Natural killer cell (primary cell): ENCODE measurements at places on chromosomes 13 and 19.

GRCh38 chr13:44283600-44283999 lies 90.0 kb upstream of the SERP2 start:
- no peak for DNase-seq

DNA sequence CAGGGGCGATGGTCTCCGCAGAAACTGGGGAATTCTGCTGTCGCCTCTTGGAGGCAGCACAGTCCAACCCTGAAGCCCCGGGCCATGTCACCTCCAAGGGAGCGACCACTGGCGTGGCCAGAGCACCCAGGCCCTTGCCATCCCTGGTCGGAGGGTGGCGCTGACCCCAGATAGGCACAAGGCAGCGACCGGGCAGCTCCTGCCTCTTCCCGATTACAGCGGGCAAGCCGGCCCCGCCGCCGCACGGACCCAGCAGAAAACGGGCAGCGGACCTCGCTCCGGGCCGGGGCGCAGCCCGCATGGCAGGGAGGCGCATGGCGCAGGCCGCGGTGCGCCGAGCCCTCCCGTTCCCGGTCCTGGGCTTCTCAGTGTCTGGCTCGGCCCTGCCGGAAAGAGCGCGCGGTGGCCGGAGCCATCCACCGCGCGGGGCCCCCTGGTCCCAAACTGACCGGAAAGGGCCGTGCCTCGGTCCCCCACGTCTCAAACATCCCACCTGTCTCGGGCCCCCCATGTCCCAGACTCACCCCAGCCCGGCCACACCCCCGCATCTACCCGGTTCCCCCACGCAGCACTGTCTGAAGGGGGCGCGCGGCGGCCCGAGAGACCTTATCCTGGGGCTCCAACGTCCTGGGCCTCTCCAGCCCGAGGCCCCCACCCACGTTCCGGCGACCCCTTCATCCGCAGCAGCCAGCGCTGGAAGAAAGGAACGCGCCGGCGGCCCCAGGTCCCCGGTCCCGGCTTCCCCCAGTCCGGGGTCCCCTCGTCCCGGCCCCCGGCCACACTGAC lies 727 bp downstream of the CERS1 start:
- DNase-seq = no peak

DNA sequence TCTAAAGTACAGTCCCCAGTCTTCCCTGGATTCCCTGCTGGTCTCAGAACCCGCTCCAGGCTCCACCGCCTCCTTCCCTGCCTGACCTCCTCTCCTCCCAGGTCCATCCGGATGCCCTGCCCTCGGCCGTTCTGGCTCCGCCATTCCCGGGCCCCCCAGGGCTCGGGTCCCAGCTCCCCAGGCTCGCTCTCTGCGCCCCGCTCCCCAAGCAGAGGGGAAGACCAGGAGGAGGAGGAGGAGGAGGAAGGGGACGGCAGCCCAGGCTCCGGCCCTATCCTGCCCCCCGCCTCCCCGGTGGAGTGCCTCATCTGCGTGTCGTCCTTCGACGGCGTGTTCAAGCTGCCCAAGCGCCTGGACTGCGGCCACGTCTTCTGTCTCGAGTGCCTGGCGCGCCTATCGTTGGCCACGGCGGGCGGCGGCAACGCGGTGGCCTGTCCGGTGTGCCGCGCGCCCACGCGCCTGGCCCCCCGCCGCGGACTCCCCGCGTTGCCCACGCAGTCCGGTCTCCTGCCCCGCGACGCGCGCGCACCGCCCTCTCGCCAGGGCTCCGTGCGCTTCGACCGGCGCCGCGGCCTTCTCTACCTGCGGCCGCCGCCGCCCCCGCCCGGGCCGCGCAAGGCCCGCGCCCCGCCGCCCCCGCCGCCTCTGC lies 647 bp downstream of the RNF225 start:
- no peak for DNase-seq

- DNase-seq = no peak
Measured at GRCh38 chr19:47693903-47694302, 19.3 kb upstream of the EHD2 start.

- no peak for DNase-seq
Measured at GRCh38 chr19:30063650-30064347, 121.8 kb downstream of the URI1 start.

DNA sequence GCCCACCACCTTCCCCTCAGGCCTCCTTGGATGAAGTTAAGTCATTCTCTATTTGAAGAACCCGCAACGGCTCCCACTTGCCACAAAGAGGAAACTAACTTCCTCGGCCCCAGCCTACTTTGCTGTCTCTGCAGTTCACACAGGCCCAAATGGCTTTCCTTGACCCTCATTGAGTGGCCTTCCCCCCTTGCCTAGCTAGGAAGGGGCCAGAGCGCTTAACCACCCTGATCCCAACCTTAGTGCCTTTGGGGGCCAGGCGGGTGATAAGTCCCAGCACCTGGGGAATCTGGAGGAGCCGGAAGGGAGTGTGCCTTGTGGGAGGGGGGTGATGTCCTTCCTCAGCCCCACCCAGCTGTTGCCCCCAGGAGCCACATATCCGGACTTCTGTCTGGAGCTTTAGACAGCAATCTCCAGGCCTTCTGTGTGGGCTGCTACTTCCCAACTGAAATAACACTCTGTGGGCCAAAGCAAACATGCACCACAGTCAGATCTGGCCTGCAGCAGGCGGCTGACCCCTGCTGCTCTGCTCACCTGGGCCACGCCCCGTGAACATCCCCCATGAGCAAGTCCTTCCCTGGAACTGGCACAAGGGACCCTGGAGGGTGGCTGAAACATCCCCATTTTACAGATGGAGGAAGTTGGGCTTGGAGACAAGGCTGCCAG lies 10.5 kb downstream of the NECTIN2 start:
- DNase-seq = no peak

- DNase-seq = no peak
Measured at GRCh38 chr13:34044660-34045080, 226.7 kb downstream of the RFC3 start.

- DNase-seq = no peak
Measured at GRCh38 chr19:52335768-52336116, 301 bp upstream of the ZNF610 start.

GRCh38 chr13:31755211-31755610 lies 15.9 kb downstream of the RXFP2 start:
- no peak for DNase-seq

GRCh38 chr19:9309974-9310446 lies 372 bp upstream of the ZNF699 start:
- no peak for DNase-seq

DNA sequence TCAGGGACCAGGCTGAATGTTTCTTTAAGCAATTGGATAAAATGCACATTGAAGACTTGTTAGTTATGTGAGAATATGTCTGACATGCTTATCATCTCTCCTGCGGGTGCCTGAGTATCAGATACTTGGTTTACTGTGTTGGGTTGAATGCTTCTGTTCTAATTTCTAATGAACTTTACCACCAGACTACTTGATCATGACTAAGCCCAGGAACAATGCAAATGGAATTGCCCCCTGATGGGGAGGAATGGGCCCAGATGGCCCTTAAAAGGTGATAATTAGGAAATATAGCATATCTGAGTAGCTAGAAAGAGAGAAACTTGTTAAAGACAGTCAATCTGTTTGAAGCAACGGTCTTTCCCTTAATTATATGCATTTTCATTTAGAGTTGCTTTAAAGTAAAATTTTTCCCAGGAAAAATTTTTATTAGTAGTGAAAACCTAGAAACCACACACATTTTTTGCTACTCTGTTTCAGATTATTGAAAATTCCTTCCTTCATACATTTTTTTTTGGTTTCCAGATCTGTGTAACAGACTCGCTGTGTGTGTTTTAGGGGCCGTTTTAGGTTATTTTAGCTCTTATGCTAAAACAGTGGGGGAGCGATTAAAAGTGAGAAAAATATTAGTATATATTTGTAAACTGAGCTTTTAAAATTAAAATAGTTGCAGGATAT lies 186.6 kb downstream of the TM9SF2 start:
- no peak for DNase-seq

DNA sequence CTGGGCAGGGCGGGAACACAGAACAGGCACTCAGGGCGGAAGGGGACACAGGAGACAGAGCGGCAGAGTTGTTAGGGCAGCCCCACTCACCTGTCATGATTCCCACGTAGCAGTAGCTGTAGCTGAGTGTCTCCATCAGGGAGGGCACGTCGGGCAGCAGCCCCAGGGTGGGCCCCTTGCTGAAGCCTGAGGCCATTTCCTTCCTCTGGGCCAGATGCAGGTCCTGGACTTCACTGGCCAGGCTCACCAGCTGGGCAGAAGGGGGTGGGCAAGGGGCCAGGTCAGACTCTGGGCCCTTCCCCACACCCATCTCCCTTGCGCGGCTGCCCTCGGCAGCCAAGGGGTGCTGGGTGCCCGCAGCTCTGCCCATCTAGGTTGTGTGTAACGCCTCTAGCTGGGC lies 5.9 kb downstream of the MBOAT7 start:
- no peak for DNase-seq

DNA sequence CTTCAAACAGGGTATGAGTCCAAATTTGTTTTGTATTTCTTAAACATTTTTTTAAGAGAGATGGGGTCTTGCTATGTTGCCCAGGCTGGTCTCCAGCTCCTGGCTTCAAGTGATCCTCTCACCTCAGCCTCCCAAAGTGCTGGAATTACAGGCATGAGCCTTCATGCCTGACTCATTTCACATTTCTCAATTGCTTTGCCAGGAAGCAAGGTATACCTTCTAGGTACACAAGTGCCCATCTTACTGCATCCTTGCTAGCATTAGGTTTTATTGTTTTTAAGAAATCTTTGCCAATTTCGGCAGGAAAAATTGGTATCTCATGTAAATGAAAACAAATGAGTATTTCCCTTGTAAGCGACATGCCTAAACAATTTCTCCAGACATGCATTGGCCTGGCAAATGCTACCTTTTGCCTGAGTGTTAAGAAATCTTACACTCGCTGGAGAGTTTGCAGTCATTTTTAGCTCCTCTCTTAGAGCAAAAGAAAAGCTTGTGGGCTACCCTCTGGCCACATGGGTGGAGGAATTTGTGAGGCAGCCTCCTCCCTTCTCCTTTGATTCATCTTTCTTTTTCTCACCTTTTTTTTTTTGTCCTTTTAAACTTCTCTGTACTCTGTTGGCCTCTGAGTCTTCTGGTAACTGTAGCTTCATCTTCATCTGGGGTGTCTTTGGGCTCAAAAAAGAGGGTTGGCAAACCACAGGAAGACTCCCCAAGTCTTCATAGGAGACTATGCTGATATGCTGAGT lies 33.0 kb downstream of the ACTL9 start:
- DNase-seq = no peak

DNA sequence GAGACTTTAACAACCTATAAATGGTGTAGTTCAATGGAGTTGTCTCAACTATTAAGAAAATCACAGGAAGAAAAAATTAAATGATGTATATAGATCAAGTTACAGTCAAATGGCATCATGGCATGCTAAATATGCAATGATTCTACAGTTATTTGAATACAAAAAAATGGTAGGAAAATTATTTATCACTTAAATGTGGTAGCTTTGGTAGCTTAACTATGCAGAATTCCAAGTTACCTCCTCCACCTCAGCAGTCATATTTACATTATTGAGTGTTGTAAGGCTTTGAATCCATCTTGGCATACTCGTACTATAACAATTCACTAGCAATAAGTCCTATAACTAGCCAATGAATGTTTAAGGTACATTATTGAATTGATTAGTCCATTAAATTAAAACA lies 36.8 kb downstream of the CAB39L start:
- no peak for DNase-seq

GRCh38 chr13:90416938-90417337 lies 930.5 kb upstream of the MIR17HG start:
- no peak for DNase-seq

DNA sequence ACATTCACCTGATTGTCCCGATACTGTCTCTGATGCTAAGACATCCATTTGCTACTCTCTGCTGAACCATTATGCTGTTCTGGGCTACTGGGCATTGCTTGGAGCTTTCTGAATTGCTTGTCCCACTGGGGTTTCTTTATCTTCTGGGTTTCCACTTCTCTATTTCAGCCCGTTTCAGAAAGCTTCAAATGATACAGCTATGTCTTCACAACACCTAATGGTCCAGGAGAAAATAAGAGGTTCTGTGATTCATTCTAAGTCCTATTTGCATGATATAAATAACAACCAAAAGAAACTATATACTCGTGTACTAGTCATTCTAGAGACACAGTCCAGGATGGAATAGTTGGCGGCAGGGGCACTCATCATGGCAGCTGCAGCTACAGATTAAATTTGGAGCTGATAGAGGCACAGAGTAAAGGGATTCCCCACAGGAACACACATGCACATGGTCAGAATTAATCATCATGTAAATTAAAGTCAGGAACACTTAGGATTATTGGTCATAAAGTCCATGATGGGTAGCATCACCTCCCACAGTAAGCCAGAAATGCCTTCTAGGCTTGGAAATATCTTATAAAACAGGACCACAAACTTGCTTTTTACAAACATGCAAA lies 33.3 kb upstream of the SCEL start:
- no peak for DNase-seq

DNA sequence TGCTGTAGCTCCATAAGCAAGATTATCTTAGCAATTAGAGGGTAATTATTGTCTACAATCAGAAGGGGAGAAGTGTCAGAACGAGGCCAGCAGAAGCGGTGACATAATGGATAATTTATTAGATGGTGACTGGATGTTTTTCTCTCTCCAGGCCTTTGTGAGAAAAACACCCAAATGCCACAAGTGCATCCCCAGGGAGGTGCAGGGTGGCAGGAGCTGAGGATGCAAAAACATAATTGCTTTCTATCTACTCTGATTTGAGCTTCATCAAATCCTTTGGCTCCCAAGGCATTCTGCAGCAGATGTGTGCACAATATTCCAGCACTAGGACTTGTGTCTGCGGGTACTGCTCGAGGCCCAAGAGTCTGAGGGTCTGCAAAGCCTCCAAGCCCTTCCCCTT lies 220.1 kb upstream of the SERP2 start:
- no peak for DNase-seq

- DNase-seq = peak; percentile 35
Measured at GRCh38 chr19:1847684-1848398, 442 bp downstream of the REXO1 start.

GRCh38 chr13:101612735-101613134 lies 160.3 kb downstream of the ITGBL1 start:
- no peak for DNase-seq

GRCh38 chr13:57634839-57635165 lies 3.3 kb downstream of the PCDH17 start:
- DNase-seq = no peak

- DNase-seq = no peak
Measured at GRCh38 chr19:34618410-34618809, 58.5 kb downstream of the SCGB2B2 start.

GRCh38 chr19:2097203-2097885 lies 629 bp downstream of the IZUMO4 start:
- DNase-seq = peak; percentile 50

GRCh38 chr13:95771905-95772304 lies 95.0 kb downstream of the DNAJC3 start:
- DNase-seq = no peak
